ENCODE measurements at places on chromosomes 16 and 17. TPM values are rescaled to one million over a fixed set of nuclear protein-coding genes. Genes with fewer than 3 reads are reported as not detected.

DNA sequence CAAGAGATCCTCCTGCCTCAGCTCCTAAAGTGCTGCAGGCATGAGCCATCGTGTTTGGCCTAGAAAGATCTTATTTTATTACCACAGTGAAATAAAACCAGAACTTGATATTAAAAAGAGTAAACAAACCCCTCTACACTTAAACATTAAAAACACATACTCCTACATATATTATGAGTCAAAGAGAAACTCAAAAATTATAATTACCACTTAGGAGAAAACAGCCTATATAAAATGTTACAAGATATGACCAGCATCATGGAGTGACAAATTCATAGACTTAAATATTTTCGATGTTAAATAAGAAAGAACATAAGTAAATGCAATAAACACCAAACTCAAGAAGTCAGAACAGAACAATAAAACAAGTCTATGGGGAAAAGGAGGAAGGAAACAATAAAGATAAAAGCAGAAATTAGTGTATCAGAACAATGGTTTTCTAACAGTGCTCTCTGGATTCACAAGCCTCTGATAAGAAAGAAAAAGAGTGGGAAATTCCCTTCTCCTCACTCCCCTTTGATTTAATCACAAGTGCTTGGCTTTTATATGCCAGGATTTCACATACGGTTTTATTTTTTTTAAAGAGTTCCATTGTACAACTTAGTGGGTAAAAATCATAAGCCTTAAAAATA, 23.0 kb downstream of the SKAP1 start:
- DNase-seq = no peak
- H3K36me3 ChIP-seq = no peaks in the 10 kb centered on the region
- no peaks in the 10 kb centered on the region for H3K27me3 ChIP-seq
- no peaks in the 10 kb centered on the region for H3K4me1 ChIP-seq
- H3K27ac ChIP-seq = no peak overlapping the region
- H3K4me3 ChIP-seq = no peak overlapping the region

DNA sequence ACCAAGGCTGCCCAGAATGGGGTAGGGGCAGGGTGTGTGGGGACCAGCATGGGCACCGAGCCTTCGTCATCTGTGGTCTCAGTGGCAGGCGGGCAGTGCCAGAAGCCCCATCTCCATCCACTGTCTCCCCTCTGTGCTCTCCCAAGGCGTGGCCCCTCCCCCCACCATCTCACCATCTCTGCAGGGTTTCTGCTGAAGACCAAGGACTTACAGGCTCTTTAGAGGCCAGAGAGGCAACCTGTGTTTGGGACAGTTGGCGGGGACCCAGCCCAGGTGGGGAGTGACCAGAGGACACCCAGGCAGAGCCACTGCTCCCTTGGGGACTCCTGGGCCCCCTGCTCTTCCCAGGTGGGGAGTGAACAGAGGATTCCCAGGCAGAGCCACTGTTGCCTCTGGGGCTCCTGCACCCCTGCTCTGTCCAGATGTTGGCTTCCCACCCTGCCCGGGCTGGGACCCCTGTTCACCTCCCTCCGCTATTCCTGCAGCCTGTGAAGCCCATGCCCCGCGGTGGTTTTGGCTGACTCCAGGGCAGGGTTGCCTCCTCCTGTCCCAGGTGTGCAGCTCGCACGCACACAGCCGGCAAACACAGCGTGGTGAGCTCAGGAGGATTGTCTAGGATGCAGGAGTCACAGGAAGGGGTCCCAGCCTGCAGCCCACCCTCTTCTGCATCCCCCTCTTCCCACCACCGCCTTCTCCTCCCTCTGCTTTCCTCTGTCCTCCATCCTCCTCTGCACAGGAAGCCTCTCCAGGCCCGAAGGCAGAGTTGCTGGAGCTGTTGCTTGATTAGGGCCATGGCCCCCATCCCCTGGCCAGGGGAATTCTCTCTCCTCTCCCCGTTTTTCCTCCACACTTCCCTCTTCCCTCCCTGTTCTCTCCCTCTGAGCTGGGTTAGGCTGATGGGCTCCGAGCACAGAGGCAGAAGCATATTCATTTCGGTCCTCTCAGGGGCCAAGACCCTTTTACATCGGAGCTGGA, 45.0 kb downstream of the SLC7A5 start:
- DNase-seq = no peak
- no peaks in the 10 kb centered on the region for H3K27me3 ChIP-seq
- no peak overlapping the region for H3K27ac ChIP-seq
- no peak overlapping the region for H3K4me3 ChIP-seq

GRCh38 chr16:69270395-69270794, 40.8 kb upstream of the VPS4A start:
- H3K4me3 ChIP-seq = no peak overlapping the region
- no peaks in the 10 kb centered on the region for H3K36me3 ChIP-seq
- H3K27me3 ChIP-seq = no peaks in the 10 kb centered on the region
- DNase-seq = no peak

DNA sequence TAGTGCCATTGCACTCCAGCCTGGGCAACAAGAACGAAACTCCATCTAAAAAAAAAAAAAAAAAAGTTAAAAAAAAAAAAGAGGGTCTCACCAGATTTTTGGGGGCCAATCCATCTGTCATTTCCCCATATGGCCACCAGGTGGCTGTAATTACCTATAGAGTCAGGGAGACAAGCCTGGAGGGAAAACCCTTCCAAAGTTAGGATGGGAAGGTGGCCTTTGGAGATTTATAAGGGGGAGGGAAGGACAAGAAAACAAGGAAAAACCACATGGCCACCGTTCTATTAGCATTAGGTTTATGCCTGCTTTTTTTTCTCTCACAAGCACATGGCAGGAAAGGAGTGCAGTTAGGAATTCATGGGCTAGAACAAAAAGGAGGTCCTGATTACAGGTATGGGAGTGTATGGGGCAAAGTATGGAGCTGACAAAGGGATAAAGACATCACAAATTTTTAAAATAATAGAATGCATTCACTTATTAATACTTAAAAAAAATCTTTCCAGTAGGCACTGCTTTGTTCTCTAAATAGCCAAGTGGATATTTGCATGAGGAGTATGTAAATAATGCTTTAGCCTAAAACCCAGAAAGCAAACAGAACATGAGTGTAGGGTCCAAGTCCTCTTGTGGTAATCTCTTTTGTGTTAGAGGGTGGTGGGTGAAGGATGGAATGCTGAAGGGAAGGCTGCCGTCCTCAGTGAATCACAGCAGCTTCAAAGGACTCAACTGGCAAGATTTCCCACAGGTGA, 5.1 kb downstream of the CYB5D1 start:
- DNase-seq = no peak
- no peaks in the 10 kb centered on the region for H3K36me3 ChIP-seq
- no peaks in the 10 kb centered on the region for H3K27me3 ChIP-seq
- H3K27ac ChIP-seq = no peak overlapping the region

The KCNH6 gene
- not detected for total RNA-seq

The CNGB1 gene
- total RNA-seq = not detected

- peaks cover 68% of the 10 kb centered on the region for H3K4me1 ChIP-seq
- no peaks in the 10 kb centered on the region for H3K27me3 ChIP-seq
- no peaks in the 10 kb centered on the region for H3K36me3 ChIP-seq
- H3K4me3 ChIP-seq = no peak overlapping the region
These were observed 16.8 kb downstream of the B9D1 start for GRCh38 chr17:19345486-19346350.

The TMEM219 gene
- 100 TPM for total RNA-seq

- no peaks in the 10 kb centered on the region for H3K4me1 ChIP-seq
- peak; percentile 72 for DNase-seq
- peak overlapping the region; percentile 43 for H3K27ac ChIP-seq
- no peaks in the 10 kb centered on the region for H3K27me3 ChIP-seq
- no peaks in the 10 kb centered on the region for H3K36me3 ChIP-seq
These were observed 26.1 kb upstream of the ABCA8 start for GRCh38 chr17:68981288-68981687.

DNA sequence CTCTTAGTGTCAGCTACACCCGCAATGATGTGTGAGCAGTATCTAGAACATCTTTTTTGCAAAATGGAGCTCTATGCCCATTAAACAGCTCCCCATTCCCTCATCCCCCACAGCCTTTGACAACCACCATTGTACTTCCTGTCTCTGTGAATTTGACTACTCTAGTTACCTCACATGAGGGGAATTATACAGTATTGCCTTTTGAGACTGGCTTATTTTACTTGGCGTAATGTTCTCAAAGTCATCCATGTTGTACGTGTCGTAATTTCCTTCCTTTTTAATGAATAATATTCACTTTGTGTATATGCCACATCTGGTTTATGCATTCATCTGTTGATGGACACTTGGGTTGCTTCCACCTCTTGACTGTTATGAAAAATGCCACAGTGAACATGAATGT, 23.2 kb upstream of the CCL22 start:
- H3K27me3 ChIP-seq = no peaks in the 10 kb centered on the region
- no peak for DNase-seq
- no peaks in the 10 kb centered on the region for H3K4me1 ChIP-seq
- H3K4me3 ChIP-seq = no peak overlapping the region
- H3K27ac ChIP-seq = no peak overlapping the region
- no peaks in the 10 kb centered on the region for H3K36me3 ChIP-seq

The PNMT gene
- total RNA-seq = 26.2 TPM

The C16orf96 gene
- total RNA-seq = 0.24 TPM

The TEKT1 gene
- not detected for total RNA-seq

The CTCF gene
- 24.5 TPM for total RNA-seq

The MYL11 gene
- total RNA-seq = not detected

GRCh38 chr17:4136373-4136772, 6.5 kb downstream of the ZZEF1 start:
- no peaks in the 10 kb centered on the region for H3K4me1 ChIP-seq
- no peaks in the 10 kb centered on the region for H3K36me3 ChIP-seq
- no peaks in the 10 kb centered on the region for H3K27me3 ChIP-seq
- no peak overlapping the region for H3K4me3 ChIP-seq
- no peak overlapping the region for H3K27ac ChIP-seq

- no peak for DNase-seq
- H3K27me3 ChIP-seq = no peaks in the 10 kb centered on the region
- H3K27ac ChIP-seq = no peak overlapping the region
- H3K4me3 ChIP-seq = no peak overlapping the region
- no peaks in the 10 kb centered on the region for H3K36me3 ChIP-seq
These were observed 9.4 kb downstream of the CPNE7 start for GRCh38 chr16:89584768-89585549.

- H3K4me3 ChIP-seq = no peak overlapping the region
- H3K27me3 ChIP-seq = no peaks in the 10 kb centered on the region
- no peak overlapping the region for H3K27ac ChIP-seq
- DNase-seq = no peak
- H3K36me3 ChIP-seq = no peaks in the 10 kb centered on the region
These were observed 471.1 kb downstream of the WWOX start for GRCh38 chr16:78570399-78571141.

DNA sequence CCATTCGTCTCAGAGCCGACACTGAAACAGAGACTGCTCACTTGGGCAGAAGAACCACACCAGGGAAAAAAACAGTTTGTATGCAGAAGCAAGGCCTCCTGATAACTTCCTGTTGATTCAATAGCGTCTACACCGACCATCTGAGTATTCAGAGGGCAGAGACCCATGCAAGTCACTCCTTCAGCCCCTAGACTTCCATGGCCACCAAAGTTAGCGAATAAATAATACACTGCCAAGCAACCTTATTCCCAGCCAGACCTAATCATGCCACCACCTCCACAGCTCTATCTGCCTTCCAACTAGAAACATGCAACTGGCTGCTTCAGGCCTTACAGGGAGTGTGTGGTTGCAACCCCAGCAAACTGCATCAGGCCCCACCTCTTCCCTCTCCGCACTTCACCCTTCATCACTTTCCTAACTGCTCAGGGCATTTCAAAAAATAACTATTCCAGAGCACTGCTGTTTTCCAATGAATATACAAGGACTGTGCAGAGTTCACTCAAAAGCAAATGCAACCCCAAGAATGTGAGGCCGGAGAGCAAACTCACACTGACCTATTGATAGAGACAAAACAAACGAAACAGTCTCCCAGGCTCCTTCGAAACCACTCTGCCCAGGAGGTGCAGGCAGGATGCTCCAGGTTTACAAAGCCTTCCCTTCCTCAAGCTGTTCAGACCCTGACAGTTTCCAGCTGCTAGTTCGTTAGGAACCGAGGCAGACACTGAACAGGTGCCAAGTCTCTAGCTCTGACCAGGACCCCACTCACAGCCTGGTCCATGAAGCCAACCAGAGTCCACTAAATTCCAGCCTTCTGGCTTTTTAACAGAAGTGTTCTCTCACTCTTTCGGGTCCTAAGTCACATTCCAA, 3.6 kb downstream of the USP7 start:
- H3K27me3 ChIP-seq = no peaks in the 10 kb centered on the region
- H3K36me3 ChIP-seq = no peaks in the 10 kb centered on the region
- H3K27ac ChIP-seq = peak overlapping the region; percentile 53

GRCh38 chr17:1797323-1797722, 32.4 kb downstream of the SMYD4 start:
- H3K27ac ChIP-seq = peak overlapping the region; percentile 90
- H3K4me1 ChIP-seq = no peaks in the 10 kb centered on the region
- DNase-seq = no peak
- no peaks in the 10 kb centered on the region for H3K36me3 ChIP-seq

DNA sequence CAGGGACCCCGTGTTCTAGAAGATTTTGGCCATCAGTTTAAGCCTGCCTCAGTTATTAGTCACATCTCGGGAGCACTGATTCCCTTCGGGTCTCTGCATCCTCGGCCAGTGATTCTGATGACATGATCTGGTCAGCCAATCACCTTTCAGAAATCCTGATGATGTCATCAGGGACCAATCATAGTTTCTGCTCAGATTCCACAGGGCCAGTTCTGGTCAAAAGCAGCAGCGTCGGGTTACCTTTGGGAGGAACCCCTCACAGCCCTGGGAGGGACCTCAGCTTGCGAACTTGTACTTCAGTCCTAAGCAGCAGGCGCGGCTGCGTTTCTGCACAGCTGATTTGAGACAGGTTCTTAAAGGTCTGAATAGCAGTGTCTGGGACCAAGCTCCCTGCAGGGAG, 13.9 kb downstream of the KDM8 start:
- H3K27me3 ChIP-seq = no peaks in the 10 kb centered on the region
- H3K36me3 ChIP-seq = no peaks in the 10 kb centered on the region
- H3K27ac ChIP-seq = peak overlapping the region; percentile 27
- no peak overlapping the region for H3K4me3 ChIP-seq
- DNase-seq = peak; percentile 78

- peaks cover 57% of the 10 kb centered on the region for H3K36me3 ChIP-seq
- no peaks in the 10 kb centered on the region for H3K27me3 ChIP-seq
- peaks cover 24% of the 10 kb centered on the region for H3K4me1 ChIP-seq
- no peak overlapping the region for H3K4me3 ChIP-seq
- peak overlapping the region; percentile 68 for H3K27ac ChIP-seq
These were observed 13.0 kb downstream of the VEZF1 start for GRCh38 chr17:57975044-57975443.

GRCh38 chr17:40063187-40063771, 514 bp downstream of the THRA start:
- no peaks in the 10 kb centered on the region for H3K36me3 ChIP-seq
- peak overlapping the region; percentile 100 for H3K4me3 ChIP-seq
- H3K27me3 ChIP-seq = no peaks in the 10 kb centered on the region
- DNase-seq = no peak
- peak overlapping the region; percentile 95 for H3K27ac ChIP-seq

The PLD6 gene
- 3.1 TPM for total RNA-seq

DNA sequence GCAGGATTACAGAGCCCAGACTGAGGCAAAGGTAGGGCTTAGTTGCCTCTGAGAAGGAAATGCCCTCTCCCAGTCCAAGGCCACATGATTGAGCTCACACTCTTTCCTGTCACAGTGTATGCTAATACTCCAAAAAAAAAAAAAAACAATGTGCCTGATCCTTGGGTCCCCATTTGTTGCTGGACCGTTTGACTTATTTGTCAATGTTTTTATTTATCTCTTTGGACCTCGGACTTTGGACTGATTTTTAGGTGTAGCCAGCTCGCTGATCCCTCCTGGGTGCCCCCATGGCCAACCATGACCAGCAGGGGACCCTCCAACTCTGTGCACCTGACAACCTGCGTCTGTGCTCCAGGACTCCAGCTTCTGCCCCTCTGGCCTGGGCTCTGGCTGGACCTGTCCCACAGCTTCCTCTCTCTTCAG, 622 bp upstream of the CCL16 start:
- H3K4me1 ChIP-seq = no peaks in the 10 kb centered on the region
- H3K36me3 ChIP-seq = no peaks in the 10 kb centered on the region
- H3K27me3 ChIP-seq = no peaks in the 10 kb centered on the region
- no peak overlapping the region for H3K27ac ChIP-seq
- DNase-seq = no peak
- H3K4me3 ChIP-seq = no peak overlapping the region
